ENCODE measurements at places on chromosomes 7 and 10. TPM values are rescaled to one million over a fixed set of nuclear protein-coding genes. Genes with fewer than 3 reads are reported as not detected.

TBXAS1 gene
- total RNA-seq = 3.6 TPM

PDE6C gene
- total RNA-seq = not detected

C10orf67 gene
- 0.41 TPM for total RNA-seq

TET1 gene
- total RNA-seq = 1.3 TPM

ARHGEF5 gene
- 14.8 TPM for total RNA-seq

SYT15 gene
- 0.91 TPM for total RNA-seq

GHRHR gene
- not detected for total RNA-seq

TRPV5 gene
- total RNA-seq = not detected
